Cardiac fibroblast (primary cell): ENCODE measurements at places on chromosomes 7 and 10.

DNA sequence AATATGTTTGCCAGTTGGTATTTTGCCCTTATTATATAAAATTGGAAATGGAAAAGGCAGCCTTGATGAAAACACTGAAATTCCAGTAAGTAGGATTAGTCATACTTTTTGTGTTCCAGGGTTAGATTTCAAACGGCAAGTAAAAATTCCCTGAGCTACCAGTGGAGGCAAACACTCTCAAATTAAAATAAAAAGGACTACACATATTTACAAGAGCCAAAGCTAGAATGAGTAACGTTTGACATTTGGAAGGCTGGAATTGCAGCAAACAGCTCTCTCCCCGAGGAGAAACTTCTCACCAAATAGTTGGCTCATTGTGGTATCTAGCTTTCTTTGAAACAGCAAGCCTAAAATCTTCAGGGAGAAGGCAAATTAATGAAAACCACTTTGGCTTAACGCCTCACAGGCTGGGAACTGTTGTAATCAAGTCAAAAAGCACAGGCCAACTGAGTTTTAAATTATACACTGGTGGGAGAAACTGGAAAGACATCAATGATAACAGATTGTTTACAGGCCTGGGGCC, 288.4 kb downstream of the SNX13 start:
- peak; percentile 96 for DNase-seq

DNA sequence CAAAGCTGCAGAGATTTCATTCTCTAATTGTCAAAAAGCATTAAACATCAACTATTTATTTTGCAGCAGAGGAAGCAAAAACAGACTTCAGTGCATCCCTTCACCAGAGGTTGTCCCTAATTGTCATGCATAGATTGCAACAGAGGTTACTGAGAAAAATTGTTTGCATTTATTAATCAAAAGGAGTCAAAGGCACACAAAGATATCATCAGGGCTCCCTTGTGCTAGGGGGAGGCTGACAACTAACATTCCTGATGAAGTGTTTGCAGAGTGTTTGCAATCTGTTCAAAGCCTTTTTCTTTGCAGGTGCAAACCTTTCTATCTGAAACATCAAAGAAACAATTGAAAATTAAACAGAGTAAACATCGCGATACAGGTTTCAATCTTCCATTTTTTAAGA, 227.5 kb downstream of the TEX36 start:
- no peak for DNase-seq

GRCh38 chr10:113100281-113100680, 150.2 kb downstream of the TCF7L2 start:
- DNase-seq: no peak

DNA sequence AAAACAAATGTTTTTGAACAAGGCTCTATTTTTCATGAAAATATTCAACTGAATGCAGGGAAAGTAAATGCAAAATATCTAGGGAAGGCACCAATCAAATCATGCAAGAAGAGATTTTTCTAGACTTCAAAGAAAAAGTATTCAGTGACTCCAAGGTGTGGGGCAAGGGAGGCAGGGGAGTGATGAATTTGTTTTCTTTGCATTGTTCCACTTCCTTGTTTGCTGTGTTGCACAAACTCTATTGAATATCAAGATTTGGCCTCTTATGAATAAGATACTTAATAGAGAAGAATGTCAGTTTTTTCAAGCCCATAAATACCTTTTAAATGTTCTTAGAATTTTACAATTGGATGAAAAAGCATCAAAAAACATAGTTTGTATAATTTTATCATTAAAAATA, 26.4 kb downstream of the STEAP1 start:
- peak; percentile 66 for DNase-seq

DNA sequence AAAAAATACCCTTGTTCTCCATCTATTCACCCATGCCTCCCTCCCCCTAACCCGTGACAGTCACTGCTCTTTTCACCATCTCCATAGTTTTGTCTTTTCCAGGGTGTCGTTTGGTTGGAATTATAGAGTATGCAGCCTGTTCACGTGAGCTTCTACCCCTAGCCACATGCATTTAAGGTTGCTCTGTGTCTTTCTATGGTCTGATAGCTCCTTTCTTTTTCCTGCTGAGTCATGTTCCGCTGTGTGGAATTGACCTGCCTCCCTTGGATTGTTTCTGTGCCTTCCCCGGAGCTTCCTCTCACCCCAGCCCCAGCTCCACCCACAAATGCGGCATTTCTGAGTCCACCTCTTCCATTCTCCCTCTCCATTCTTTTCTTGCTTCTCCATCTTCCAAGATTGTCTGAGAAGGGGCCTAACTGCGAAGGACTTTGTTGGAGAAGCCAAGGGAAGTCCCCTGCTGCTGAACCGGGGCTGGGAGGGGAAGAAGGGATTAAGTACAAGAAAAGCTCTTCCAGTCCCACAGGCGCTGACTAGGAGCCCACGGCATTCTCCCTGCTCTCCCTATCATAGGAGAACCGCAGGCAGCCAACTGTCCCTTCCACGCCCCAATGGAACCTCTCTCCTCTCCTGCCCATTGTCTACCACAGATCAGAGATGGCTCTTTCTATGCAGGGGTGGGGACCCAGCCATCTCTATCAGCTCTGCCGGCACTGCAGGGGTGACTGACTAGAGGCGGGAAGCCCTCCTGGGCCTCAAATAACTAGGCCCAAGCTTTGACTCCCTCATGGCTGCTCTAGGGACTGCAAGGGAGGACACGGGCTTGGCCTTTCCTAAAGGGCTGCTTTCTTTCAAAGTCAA, 87.5 kb upstream of the ANLN start:
- DNase-seq: peak; percentile 17

- no peak for DNase-seq
These were observed 46.5 kb upstream of the ZNF479 start for GRCh38 chr7:57178768-57179139.

GRCh38 chr10:6406220-6407033, 173.6 kb downstream of the PRKCQ start:
- peak; percentile 53 for DNase-seq

DNA sequence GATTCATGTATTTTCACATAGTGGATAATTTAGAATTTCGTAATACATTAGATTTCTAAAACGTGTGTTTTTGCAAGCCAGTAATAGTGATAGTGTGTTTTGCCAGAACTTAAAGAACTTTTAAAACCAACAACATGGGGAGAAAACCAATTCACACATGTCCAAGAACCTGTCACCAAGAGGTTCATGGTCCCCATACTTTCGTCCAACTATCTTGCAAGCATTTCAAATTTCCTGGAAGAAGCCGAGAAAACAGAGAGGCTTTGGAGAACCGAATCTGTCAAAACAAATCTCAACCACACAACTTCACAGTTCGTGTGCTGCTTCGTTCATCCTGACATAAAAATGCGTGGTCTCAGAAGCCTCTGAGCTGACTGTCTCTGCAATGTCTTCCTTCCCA, 31.9 kb downstream of the GFRA1 start:
- no peak for DNase-seq

GRCh38 chr10:12617191-12618175, 268.1 kb downstream of the CAMK1D start:
- DNase-seq: no peak

- DNase-seq: no peak
These were observed 22.0 kb downstream of the SLC18A2 start for GRCh38 chr10:117262903-117263293.

DNA sequence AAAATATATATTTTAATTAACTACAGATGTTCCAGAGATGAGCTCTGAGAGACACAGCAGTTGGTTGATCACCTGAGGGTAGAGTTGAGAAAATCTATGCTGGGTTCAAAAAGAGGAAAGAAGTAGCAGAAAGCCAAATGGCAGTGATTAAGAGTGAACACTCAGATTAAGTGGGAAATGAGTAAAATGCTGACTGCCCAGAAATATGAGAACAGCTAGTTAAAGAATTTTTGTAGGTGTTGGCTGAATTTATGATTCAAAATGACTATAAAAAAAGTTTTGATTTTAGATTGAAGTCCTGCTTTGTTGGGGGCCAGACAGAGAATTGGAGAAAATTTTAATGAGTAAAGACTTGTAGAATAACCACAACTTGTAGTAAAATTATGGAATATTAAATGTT, 9.8 kb downstream of the TCTN3 start:
- no peak for DNase-seq

- peak; percentile 5 for DNase-seq
These were observed 185.8 kb upstream of the TMEM106B start for GRCh38 chr7:12025246-12025645.

- no peak for DNase-seq
These were observed 87.8 kb upstream of the DYNC1I1 start for GRCh38 chr7:95684505-95684904.

- no peak for DNase-seq
These were observed 48.7 kb downstream of the TBATA start for GRCh38 chr10:70736525-70736924.

DNA sequence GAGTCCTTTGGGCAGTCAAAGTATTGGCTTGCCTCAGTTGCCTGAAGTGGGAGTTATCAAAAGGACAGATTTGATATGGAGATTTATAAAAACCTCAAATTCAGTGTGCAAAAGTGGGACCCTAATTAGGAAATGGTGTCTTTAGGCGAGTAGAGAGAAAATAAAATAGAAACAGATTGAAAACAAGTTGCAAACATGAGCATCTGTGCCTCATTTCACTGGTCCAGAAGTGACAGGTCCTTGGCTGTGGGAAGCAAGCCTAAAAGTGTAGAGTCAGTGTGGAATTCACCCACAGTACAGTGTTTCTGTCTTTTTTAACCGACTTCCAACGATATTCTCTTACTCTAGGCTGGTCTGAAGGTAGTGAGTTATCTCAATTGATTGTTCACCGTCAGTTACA, 51.2 kb downstream of the ST8SIA6 start:
- no peak for DNase-seq
